ENCODE measurements at places on chromosomes 11 and 22.

DNA sequence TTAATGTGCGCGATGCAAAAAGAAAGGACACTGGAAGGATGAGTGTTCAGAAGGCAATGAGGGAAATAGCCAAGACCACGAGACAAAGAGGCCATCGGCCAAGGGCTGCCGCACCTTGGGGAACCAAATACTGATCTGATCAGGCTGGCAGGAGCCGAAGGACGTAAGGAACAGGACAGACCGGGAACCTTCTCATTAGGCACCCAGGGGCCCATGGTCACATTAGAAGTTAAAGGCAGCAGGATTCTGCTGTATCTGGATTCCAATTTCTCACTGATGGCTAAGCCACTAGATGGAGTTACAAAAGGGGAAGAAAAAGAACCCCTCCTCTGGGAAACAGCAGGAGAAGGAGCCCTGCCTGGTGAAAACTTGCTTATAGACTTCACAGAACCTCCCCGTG is 28.8 kb upstream of the CPT1A start:
- no peak for DNase-seq

DNA sequence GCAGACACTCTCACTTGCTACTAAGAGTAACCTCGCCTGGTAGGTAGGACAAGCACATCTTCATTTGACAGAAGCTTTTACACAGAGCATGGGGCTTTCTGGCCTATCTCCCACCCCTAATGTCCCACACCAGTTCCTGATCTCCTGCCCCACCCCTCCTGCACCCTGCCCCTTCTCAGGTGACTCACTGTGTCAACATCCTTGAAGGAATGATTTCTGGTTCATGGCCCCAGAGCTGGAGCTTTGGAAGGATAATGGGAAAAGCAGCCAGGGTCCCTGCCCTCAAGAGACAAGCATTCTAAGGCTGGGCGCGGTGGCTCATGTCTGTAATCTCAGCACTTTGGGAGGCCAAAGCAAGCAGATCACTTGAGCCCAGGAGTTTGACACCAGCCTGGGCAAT is 47.2 kb downstream of the LRFN4 start:
- DNase-seq, result peak; percentile 35

GRCh38 chr11:35487532-35488078 is 37.8 kb downstream of the PAMR1 start:
- peak; percentile 60 for DNase-seq

DNA sequence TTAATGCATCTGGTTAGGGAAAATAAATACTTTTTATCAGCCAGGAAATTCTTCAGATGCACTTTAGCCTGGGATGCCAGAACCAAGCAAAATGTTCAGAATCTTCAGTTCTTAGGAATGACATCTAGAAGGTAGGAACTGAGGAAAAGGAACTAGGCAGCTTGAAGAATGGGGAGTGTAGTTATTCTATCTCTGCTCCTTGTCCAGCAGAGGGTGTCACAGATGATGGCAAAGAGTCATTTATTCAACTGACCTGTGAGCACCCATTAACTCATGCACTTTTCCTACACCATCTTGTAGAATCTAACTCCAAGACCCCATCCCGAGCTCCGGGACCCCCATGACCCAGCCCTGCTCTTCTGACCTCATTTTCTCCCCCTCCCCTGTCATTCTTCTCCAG is 122.1 kb upstream of the ISX start:
- DNase-seq, result no peak
